ENCODE measurements at places on chromosomes 12 and 14.

GRCh38 chr12:109671502-109671901, 42.1 kb upstream of the FAM222A start:
- DNase-seq, result no peak

DNA sequence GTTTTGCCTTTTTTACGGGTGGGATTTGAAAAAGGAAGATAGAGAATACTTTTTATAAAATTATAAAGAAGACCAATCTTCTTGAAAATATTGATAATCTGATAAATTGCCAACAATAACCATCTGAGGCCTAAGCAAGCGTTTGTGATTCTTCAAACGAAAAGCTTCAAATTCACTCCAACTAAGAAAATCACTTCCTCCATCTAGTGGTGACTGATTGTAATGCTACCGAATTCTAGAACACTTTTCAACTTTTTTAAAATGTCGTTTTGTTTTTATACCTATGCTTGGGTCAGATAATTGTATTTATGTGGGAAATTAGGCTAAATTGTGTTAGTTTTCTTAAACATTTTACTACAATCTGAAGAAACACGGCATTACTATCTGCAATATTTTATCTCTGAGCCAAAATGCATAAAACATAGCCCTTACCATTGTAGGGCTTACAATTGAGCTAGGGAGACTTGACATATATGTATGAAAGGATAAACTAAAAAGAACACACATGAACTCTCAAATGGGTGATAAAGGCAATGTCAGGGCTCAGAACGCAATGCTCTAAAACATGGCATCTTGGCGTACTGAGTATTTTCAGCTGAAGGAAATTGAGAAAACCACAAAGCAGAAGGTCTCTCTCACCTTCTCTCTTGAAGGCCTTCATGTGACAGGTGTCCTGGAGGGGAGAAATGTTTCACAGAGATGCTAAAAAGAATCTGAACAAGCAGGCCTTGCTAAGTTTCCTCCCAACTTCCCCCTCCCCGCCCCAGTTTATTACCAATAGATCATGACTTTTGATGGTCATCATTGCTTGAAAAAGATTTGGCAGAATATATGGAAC, 36.8 kb upstream of the G2E3 start:
- DNase-seq, result no peak

- DNase-seq, result no peak
Measured at GRCh38 chr12:39272871-39273655, 169.9 kb downstream of the KIF21A start.

GRCh38 chr12:26556916-26557315, 276.1 kb downstream of the ITPR2 start:
- DNase-seq, result no peak

GRCh38 chr12:102484428-102484958, 4.1 kb upstream of the IGF1 start:
- peak; percentile 21 for DNase-seq
